ENCODE measurements at places on chromosomes 11 and 22. TPM values are rescaled to one million over a fixed set of nuclear protein-coding genes. Genes with fewer than 3 reads are reported as not detected.

CCDC89 gene
- not detected for total RNA-seq

OR52H1 gene
- not detected for total RNA-seq

CHADL gene
- total RNA-seq: not detected

MMP11 gene
- 0.17 TPM for total RNA-seq

RIC3 gene
- total RNA-seq: 2.5 TPM

SMIM35 gene
- total RNA-seq: not detected

KRTAP5-11 gene
- not detected for total RNA-seq

TSPAN18 gene
- total RNA-seq: 2.0 TPM

ACTN3 gene
- total RNA-seq: 0.06 TPM

CARD18 gene
- total RNA-seq: not detected

DRD4 gene
- 0.18 TPM for total RNA-seq

RIMBP3B gene
- 0.38 TPM for total RNA-seq

NEFH gene
- 0.07 TPM for total RNA-seq

APOA1 gene
- total RNA-seq: 0.10 TPM

AMPD3 gene
- 8.3 TPM for total RNA-seq

TTC36 gene
- not detected for total RNA-seq

PACSIN3 gene
- total RNA-seq: 30.6 TPM

RCE1 gene
- total RNA-seq: 45.5 TPM

PPFIA1 gene
- 27.9 TPM for total RNA-seq

OR2D2 gene
- not detected for total RNA-seq
